Tibial nerve (tissue), 4 donors: ENCODE measurements at places on chromosomes 6 and 20.

- peak; percentile 88 for DNase-seq
- H3K27ac ChIP-seq, result peak within 1 kb of the TSS; percentile 91
- H3K4me1 ChIP-seq, result peaks cover 13% of the 10 kb centered on the region
- H3K36me3 ChIP-seq, result no peaks in the 10 kb centered on the region
- peak within 1 kb of the TSS; percentile 91 for H3K4me3 ChIP-seq
- H3K27me3 ChIP-seq, result no peaks in the 10 kb centered on the region
Measured at GRCh38 chr6:157323255-157323965, at the start of gene TMEM242. Gene TMEM242, minus strand, starts transcription at chr6:157323519. Its CDS starts 20 bp downstream, at chr6:157323499.

GRCh38 chr6:21309807-21310221 is 283.7 kb upstream of the SOX4 start:
- no peaks in the 10 kb centered on the region for H3K36me3 ChIP-seq
- no peak overlapping the region for H3K4me3 ChIP-seq
- DNase-seq, result no peak
- H3K27ac ChIP-seq, result no peak overlapping the region

DNA sequence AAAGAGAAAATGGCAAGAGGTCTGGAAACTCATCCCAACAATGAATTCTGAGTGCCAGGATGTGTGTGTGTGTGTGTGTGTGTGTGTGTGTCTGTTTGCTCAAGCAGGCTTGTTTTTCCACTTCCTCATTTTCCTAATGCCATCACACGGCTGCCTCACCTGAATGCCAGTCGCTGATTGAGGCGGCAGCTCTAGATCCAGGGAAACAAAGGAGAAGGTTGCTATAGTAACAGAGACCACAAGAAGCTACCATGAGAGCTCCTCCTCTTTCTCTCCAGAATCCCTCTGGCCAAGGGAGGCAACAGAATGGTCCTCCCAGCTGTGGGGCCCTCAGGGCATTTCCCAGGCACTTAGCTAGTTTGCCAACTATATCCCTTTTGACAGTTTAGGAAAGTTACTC is 241.1 kb upstream of the TSHZ2 start:
- no peaks in the 10 kb centered on the region for H3K4me1 ChIP-seq
- no peak for DNase-seq
- no peaks in the 10 kb centered on the region for H3K27me3 ChIP-seq
- H3K27ac ChIP-seq, result no peak overlapping the region
- H3K36me3 ChIP-seq, result no peaks in the 10 kb centered on the region

GRCh38 chr20:22999756-23000155 is 35.4 kb upstream of the SSTR4 start:
- DNase-seq, result no peak
- no peak overlapping the region for H3K27ac ChIP-seq
- no peaks in the 10 kb centered on the region for H3K36me3 ChIP-seq
- H3K4me3 ChIP-seq, result no peak overlapping the region
- H3K4me1 ChIP-seq, result no peaks in the 10 kb centered on the region

GRCh38 chr6:73943411-73943810 is 247.4 kb downstream of the CD109 start:
- no peaks in the 10 kb centered on the region for H3K36me3 ChIP-seq
- no peak overlapping the region for H3K4me3 ChIP-seq
- no peak overlapping the region for H3K27ac ChIP-seq
- no peak for DNase-seq
- no peaks in the 10 kb centered on the region for H3K4me1 ChIP-seq

GRCh38 chr20:59246691-59247400 is 53.6 kb upstream of the EDN3 start:
- H3K4me1 ChIP-seq, result no peaks in the 10 kb centered on the region
- H3K36me3 ChIP-seq, result no peaks in the 10 kb centered on the region
- H3K27me3 ChIP-seq, result no peaks in the 10 kb centered on the region

GRCh38 chr6:86744048-86744447 is 193.3 kb upstream of the HTR1E start:
- H3K4me3 ChIP-seq, result no peak overlapping the region
- H3K4me1 ChIP-seq, result no peaks in the 10 kb centered on the region
- H3K27me3 ChIP-seq, result no peaks in the 10 kb centered on the region
- H3K27ac ChIP-seq, result no peak overlapping the region
- no peaks in the 10 kb centered on the region for H3K36me3 ChIP-seq
- DNase-seq, result no peak

DNA sequence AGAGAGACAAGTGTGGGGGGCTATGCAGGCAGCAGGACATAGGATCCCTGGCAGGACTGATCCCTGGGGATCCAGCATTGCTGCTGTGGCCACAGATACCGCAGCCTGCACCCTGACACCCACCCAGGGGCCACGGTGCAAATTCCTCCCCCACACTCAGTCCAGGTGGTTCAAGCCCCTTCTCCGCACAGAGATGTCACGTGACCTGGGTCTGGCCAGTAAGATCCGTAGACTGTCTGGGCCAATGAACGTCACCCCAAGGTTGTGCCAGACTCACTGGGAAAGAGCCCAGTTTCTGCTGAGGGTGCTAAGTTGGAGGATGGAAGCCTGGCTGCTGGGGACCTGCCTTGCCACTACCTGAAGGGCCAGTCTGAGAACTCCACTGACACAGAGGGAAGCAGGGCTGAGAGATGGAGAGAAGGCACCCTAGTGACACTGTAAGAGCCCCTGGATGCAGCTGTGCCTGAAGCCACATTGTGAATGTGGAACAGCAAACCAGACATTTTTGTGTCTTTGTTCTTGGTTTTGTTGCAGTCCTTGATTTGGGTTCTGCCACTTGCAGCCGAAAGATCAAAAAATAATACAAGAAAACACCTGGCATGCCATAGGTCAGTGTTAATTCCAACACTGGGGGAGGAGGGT is 228.6 kb downstream of the PREX1 start:
- H3K36me3 ChIP-seq, result no peaks in the 10 kb centered on the region
- DNase-seq, result no peak
- no peak overlapping the region for H3K4me3 ChIP-seq
- H3K27ac ChIP-seq, result no peak overlapping the region
- H3K4me1 ChIP-seq, result no peaks in the 10 kb centered on the region
